Breast epithelium (tissue), 4 donors: ENCODE measurements at places on chromosomes 3 and 15.

DNA sequence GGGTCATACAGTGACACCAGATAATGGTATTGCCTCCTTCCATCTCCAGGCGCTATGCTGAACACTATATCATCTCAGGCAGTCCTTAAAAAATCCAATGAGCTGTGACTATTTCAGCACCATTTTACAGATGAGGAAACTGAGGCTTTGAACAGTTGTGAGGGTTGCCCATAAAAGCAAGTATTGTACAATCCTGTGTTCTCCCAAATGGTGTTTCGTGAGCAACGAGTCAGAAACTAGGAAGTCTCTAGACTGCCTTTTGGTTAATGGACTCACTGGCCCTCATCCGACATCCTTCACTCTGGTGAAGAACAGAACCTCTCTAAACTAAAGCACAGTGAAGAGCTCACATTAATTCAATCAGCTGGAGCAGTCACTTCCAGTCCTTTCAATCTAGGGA lies 61.8 kb downstream of the ATP8B4 start:
- H3K27ac ChIP-seq = no peak overlapping the region
- no peaks in the 10 kb centered on the region for H3K27me3 ChIP-seq
- no peak for DNase-seq
- H3K4me3 ChIP-seq = no peak overlapping the region
- no peaks in the 10 kb centered on the region for H3K4me1 ChIP-seq
- no peaks in the 10 kb centered on the region for H3K36me3 ChIP-seq

DNA sequence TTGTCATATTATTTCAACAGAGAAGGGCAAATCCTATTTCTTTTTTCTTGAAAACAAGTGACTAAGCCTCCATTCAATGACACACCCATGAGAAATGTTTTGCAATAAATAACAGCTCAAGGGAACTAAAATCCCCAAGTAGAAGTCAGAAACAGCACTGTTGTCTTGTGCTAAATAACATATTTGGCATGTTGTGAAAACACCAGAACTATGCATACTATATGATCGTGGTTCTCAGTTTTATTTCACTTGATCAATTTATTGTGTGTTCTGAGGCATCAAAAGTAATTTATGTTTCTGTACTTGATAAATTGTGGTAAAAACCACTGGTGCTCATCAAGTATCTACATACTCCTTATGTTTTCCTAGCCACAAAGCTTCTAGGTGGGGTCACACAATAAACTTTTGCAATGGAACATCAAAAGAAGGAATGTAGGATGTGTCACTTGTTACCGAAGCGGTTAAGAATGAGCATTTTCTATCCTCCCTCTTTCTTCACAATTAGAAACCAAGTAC lies 691.7 kb upstream of the CBLB start:
- DNase-seq = no peak
- H3K27me3 ChIP-seq = no peaks in the 10 kb centered on the region
- H3K27ac ChIP-seq = no peak overlapping the region
- H3K36me3 ChIP-seq = no peaks in the 10 kb centered on the region
- H3K4me3 ChIP-seq = no peak overlapping the region
- no peaks in the 10 kb centered on the region for H3K4me1 ChIP-seq

GRCh38 chr3:64187065-64187959 lies 38.0 kb downstream of the PRICKLE2 start:
- no peak for DNase-seq
- peaks cover 4% of the 10 kb centered on the region for H3K4me1 ChIP-seq
- no peaks in the 10 kb centered on the region for H3K36me3 ChIP-seq
- peak overlapping the region; percentile 82 for H3K27ac ChIP-seq
- H3K4me3 ChIP-seq = no peak overlapping the region

GRCh38 chr15:98202256-98202655 lies 241.8 kb downstream of the ARRDC4 start:
- H3K27ac ChIP-seq = no peak overlapping the region
- DNase-seq = no peak
- H3K4me1 ChIP-seq = no peaks in the 10 kb centered on the region
- peaks cover 8% of the 10 kb centered on the region for H3K27me3 ChIP-seq
- no peaks in the 10 kb centered on the region for H3K36me3 ChIP-seq
- H3K4me3 ChIP-seq = no peak overlapping the region

GRCh38 chr15:75198560-75199356 lies 2.9 kb upstream of the C15orf39 start:
- H3K4me1 ChIP-seq = peaks cover 13% of the 10 kb centered on the region
- H3K27me3 ChIP-seq = no peaks in the 10 kb centered on the region
- no peaks in the 10 kb centered on the region for H3K36me3 ChIP-seq
- no peak for DNase-seq

- no peaks in the 10 kb centered on the region for H3K36me3 ChIP-seq
- H3K27ac ChIP-seq = no peak overlapping the region
- H3K4me3 ChIP-seq = no peak overlapping the region
- no peak for DNase-seq
- no peaks in the 10 kb centered on the region for H3K4me1 ChIP-seq
Measured at GRCh38 chr3:32862936-32863487, 45.2 kb downstream of the TRIM71 start.

DNA sequence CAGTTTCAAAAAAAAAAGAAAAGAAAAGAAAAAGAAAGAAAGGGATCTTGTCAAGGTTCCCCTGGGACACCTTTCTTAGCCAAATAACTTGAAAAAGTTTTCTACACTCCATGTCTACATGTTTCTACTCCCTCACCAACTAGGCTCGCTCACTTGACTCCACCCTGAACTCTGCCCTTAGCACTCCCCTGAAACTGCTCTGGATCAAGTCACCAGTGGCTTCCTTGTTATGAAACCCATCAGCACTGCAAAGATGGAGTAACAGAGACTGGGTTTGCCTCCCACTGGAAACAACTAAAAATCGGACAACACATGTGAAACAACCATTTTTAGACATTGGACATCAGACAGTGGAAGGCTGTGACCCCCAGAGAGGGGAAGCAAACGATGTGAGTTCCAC lies 36.8 kb downstream of the TMEM40 start:
- DNase-seq = no peak
- no peak overlapping the region for H3K27ac ChIP-seq
- no peaks in the 10 kb centered on the region for H3K27me3 ChIP-seq
- no peaks in the 10 kb centered on the region for H3K36me3 ChIP-seq

GRCh38 chr3:150721285-150722130 lies 17.8 kb upstream of the ERICH6 start:
- no peak for DNase-seq
- no peak overlapping the region for H3K27ac ChIP-seq
- H3K4me3 ChIP-seq = no peak overlapping the region
- no peaks in the 10 kb centered on the region for H3K27me3 ChIP-seq
- H3K36me3 ChIP-seq = no peaks in the 10 kb centered on the region

DNA sequence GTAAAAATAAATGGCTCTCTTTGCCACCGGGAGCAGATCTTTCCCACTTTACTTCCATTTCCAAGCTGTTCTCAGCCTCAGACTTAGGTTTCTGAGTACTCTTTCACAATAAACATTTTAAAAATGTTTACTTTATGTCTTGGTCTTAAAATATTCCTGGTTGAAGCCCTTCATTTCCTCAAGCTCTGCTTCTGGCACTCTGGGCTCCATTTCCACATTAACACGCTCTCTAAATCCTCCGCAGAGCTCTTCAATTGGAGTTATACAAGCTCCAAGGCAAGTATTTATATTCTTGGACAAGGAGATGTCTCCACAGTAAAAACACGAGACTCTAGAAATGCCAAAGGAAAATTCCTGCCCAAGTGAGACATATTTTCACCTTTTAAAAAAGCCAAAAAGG lies 169.3 kb downstream of the GREM1 start:
- no peaks in the 10 kb centered on the region for H3K36me3 ChIP-seq
- no peak for DNase-seq
- H3K4me1 ChIP-seq = no peaks in the 10 kb centered on the region
- no peak overlapping the region for H3K27ac ChIP-seq

GRCh38 chr3:38590521-38590920 lies 59.0 kb downstream of the SCN5A start:
- H3K27ac ChIP-seq = no peak overlapping the region
- no peaks in the 10 kb centered on the region for H3K27me3 ChIP-seq
- H3K36me3 ChIP-seq = no peaks in the 10 kb centered on the region

- H3K27ac ChIP-seq = no peak overlapping the region
- no peak for DNase-seq
- H3K4me1 ChIP-seq = no peaks in the 10 kb centered on the region
- H3K4me3 ChIP-seq = no peak overlapping the region
- H3K27me3 ChIP-seq = no peaks in the 10 kb centered on the region
Measured at GRCh38 chr3:37501571-37502313, 327.4 kb upstream of the LRRFIP2 start.

GRCh38 chr3:82128271-82128670 lies 366.8 kb upstream of the GBE1 start:
- no peaks in the 10 kb centered on the region for H3K36me3 ChIP-seq
- DNase-seq = no peak
- no peak overlapping the region for H3K27ac ChIP-seq
- H3K4me3 ChIP-seq = no peak overlapping the region
- H3K4me1 ChIP-seq = no peaks in the 10 kb centered on the region
- no peaks in the 10 kb centered on the region for H3K27me3 ChIP-seq

- H3K4me3 ChIP-seq = no peak overlapping the region
- DNase-seq = no peak
- H3K36me3 ChIP-seq = no peaks in the 10 kb centered on the region
- no peak overlapping the region for H3K27ac ChIP-seq
- H3K4me1 ChIP-seq = no peaks in the 10 kb centered on the region
Measured at GRCh38 chr3:11995120-11995519, 9.1 kb upstream of the SYN2 start.

- DNase-seq = no peak
- no peak overlapping the region for H3K27ac ChIP-seq
Measured at GRCh38 chr3:54875596-54876268, 52.1 kb downstream of the LRTM1 start.

DNA sequence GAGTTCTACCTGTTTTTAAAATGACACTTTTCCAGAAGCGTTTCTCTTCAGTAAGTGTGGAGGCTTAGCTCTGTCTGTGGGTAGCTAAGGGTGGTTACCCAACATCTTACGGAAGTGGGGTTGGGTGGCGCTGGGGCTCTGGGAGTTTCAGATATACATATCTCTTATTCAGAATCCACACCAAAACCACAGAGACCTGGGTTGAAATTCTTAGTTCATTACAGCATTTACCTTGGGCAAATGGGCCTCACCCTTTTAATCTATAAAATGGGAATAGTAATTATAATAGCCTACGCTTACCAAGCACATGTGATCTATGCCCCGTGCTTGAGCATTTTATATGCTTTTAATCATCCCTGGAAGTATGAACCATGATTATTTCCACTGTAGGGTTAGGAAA lies 9.4 kb downstream of the PTPRG start:
- H3K27me3 ChIP-seq = no peaks in the 10 kb centered on the region
- H3K4me1 ChIP-seq = no peaks in the 10 kb centered on the region
- no peaks in the 10 kb centered on the region for H3K36me3 ChIP-seq
- H3K4me3 ChIP-seq = no peak overlapping the region

GRCh38 chr15:69562564-69562963 lies 109.9 kb downstream of the RPLP1 start:
- no peak overlapping the region for H3K27ac ChIP-seq
- H3K27me3 ChIP-seq = no peaks in the 10 kb centered on the region
- no peak for DNase-seq
- H3K4me3 ChIP-seq = no peak overlapping the region
- H3K36me3 ChIP-seq = no peaks in the 10 kb centered on the region
- no peaks in the 10 kb centered on the region for H3K4me1 ChIP-seq

GRCh38 chr3:103057487-103057886 lies 622.7 kb downstream of the ZPLD1 start:
- no peaks in the 10 kb centered on the region for H3K27me3 ChIP-seq
- no peaks in the 10 kb centered on the region for H3K4me1 ChIP-seq
- H3K4me3 ChIP-seq = no peak overlapping the region
- DNase-seq = no peak
- no peak overlapping the region for H3K27ac ChIP-seq
- no peaks in the 10 kb centered on the region for H3K36me3 ChIP-seq

DNA sequence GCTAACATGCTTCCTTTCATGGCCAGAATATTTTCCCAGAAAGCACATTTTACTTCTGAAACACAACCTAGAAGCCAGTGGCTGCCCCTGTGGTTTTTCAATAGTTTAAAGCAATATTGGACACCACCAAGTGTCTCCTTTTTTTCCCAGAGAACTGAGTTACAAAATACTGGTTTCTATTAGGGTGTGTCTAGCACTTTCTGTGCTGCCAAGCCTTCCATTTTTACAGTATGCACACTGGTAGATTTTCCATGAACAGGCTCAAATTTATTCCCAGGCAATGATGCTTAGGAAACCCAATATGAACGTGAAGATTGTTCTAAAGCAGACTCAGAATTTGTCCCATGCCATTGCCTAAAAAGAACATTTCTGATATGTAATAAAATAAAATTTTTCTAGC lies 7.2 kb downstream of the TNFAIP8L3 start:
- no peaks in the 10 kb centered on the region for H3K27me3 ChIP-seq
- no peaks in the 10 kb centered on the region for H3K36me3 ChIP-seq
- DNase-seq = no peak
- H3K4me3 ChIP-seq = no peak overlapping the region
- H3K27ac ChIP-seq = no peak overlapping the region

GRCh38 chr3:148896062-148896461 lies 31.0 kb downstream of the CPA3 start:
- no peak for DNase-seq
- no peak overlapping the region for H3K4me3 ChIP-seq
- no peaks in the 10 kb centered on the region for H3K4me1 ChIP-seq
- no peaks in the 10 kb centered on the region for H3K36me3 ChIP-seq

- H3K36me3 ChIP-seq = no peaks in the 10 kb centered on the region
- H3K4me1 ChIP-seq = no peaks in the 10 kb centered on the region
- H3K4me3 ChIP-seq = no peak overlapping the region
- no peak overlapping the region for H3K27ac ChIP-seq
Measured at GRCh38 chr15:85540085-85540797, 159.8 kb downstream of the AKAP13 start.

DNA sequence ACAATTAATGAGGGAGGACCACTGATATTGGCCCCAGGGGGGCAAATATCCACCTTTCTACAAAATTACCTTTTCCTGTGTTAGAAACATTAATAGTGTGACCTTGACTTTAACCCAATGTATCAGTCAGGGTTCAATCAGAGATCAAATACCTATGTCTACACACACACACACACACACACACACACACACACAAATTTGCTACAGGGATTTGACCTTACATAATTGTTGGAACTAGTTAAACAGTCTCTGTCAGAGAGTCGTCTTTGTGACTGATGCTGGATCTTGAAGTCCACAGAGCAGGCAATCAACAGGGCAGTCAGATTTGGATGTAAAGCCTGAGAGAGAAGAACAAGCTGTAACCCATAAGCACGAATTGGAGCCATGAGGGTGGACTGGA lies 32.5 kb downstream of the TM4SF4 start:
- DNase-seq = no peak
- H3K27me3 ChIP-seq = no peaks in the 10 kb centered on the region
- H3K27ac ChIP-seq = peak overlapping the region; percentile 54
- H3K36me3 ChIP-seq = no peaks in the 10 kb centered on the region
- H3K4me1 ChIP-seq = no peaks in the 10 kb centered on the region

DNA sequence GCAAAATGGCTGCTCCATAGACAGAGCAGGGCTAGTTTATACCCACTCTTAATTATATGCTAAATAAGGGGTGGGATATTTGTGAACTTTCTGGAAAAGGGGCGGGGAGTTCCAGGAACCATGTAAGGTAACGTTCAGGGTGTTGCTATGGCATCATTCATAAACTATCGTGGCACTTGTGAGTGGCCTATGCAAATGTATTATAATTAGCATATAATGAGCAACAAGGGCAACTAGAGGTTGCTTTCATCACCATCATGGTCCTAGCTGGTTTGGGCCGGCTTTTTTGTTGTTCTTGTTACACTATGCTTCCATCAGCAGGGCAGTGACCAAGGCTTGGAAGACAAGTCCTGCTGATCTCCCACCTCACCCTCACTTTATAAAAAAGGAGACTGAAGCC lies 43.2 kb upstream of the FGD5 start:
- H3K36me3 ChIP-seq = no peaks in the 10 kb centered on the region
- H3K27ac ChIP-seq = no peak overlapping the region
- H3K4me3 ChIP-seq = no peak overlapping the region
- DNase-seq = no peak
